ENCODE measurements at places on chromosomes 4 and X.
A peak's percentile ranks its signal among the peaks of the same experiment; 100 is the strongest.

- DNase-seq: peak; percentile 42
These were observed 689 bp downstream of the SSR4 start for GRCh38 chrX:153794897-153795816.

DNA sequence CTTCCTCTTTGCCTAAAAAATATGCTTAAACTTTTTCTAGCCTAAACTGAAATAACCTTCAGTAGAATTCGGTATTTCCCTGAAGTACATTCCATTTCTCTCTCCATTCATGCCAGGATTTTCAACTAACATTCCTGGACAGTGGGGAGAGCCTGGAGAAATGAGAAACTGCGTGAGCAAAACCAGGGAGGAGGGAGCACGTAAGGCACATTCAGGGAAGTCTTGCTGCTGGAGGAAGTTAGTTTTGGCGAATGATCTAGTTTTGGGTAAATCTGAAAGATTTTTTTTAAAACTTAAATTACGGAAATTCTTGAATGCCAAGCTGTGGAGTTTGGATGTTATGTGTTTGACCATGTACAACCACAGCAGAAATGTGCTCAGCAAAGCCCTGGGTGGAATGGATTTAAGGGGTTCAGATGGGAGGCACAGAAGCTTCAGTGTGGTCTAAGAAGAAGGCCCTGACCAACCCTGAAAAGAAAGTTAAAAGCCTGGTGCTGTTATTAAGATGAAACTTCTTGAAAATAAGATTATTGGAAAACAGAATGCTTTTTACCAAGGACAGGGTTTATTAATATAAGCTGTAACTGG lies 347.8 kb downstream of the ANK2 start:
- DNase-seq: no peak

GRCh38 chr4:54064317-54065111 lies at the start of gene CHIC2:
Gene CHIC2 (minus strand): TSS chr4:54064605. CDS start chr4:54064300, 305 bp downstream.
- DNase-seq: peak; percentile 96

DNA sequence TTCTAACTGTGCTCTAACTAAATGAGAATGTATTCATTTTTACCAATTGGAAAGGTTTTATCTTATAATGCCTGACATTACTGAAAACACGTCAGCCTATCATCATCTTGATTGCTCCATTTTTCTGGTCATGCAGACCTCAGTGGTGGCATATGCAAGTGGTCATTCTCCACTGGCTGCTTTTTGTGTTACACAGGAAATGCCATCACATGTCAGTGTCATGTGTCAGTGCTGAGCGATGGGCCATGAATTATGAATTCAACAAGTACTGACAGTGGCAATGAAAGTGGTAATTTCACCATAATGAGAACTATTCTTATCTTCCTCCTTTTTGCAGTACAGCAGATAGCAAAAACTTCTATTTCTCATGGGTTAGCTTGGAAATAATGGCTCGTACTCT lies 190.5 kb downstream of the PACRGL start:
- no peak for DNase-seq

- DNase-seq: no peak
These were observed 641.8 kb downstream of the FSTL5 start for GRCh38 chr4:161522031-161522430.

DNA sequence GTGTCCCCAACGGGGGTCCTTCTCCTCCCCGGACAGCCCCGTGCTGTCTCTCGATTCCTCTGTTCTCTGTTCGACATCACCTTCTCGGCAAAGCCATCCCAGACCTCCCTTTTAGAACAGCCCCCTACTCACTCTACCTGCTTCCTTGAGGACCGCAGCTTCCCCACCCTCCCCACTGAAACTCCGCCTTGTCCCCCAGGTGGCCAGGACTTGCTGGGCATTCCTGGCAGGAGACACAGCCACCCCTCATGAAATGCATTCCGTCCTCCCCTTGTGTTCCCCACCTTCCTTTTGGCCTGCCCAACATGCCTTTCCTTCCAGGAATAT lies 34.8 kb upstream of the GPR78 start:
- DNase-seq: no peak

DNA sequence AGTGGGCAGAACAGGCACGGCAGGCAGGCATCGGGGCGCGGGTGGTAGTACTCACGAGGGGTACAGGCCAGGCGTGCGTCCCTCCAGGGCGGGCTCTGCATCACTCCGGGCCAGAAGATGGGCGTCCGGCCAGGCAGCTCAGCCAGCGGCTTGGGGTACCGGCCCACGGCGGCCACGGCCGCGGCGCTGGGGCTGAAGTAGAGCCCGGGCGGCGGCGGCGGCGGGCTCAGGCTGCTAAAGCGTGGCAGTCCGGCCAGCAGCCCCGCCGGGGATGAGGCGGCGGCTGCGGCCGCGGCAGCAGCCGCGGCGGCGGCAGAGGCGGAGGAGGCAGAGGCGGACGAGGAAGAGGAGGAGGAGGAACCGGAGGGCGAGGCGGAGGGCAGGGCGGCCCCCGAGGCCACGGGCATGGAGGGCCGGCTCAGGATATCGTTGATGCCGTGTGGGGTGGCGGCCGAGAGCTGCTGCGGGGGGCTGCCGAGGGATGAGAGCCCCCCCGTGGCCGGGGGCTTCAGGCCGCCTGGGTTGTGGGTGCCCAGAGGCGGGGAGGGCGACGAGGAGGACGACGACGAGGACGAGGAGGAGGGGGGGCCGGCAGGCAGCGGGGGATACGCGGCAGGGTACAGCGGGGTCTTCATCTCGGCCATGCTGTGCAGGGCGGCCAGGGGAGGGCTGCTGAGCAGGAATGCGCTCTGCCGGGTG lies 1.4 kb downstream of the NKX6-1 start:
- DNase-seq: peak; percentile 61

- no peak for DNase-seq
These were observed 24.5 kb downstream of the WDR17 start for GRCh38 chr4:176090115-176090514.

DNA sequence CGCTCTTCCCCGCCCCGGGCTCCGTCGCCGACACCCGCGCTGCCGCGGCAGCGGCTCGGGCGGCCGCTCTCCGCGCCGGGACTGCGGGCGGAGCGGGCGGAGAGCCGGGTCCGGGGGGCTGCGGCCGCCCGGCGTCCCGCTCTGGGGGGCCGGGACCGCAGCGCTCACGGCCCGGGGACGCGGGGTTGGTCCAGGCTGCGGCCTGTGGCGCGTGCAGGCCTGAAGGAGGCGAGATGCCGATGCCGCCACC lies 492 bp downstream of the GALNT7 start:
- peak; percentile 70 for DNase-seq

DNA sequence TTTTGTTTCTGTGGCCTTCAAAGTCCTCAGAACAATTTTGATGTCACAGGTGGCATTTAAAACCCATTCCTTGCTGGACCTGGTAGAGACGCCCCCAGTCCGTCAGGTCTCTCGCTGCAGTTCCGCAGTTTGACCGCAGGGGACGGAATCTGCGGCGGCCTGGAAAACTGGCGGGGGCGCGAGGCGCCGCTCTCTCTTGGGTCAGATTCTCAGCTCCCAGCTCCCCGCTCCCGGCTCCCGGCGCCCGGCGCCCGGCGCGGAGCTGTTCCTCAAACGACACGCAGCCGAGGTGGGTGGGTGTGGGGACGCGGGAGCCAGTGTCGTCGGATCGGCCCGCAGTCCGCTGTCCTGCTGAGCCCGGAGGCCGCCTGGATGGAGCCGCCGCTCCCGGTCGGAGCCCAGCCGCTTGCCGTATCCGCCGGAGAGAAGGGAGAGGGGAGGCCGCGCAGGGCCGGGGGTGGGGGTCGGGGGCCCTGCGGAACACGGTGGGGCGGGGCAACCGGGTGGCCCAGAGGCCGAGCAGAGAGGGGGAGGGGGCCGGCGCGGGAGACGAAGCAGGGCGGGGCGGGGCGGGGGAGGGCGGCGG lies at the start of gene OCRL:
TSS of gene OCRL (plus strand) at position 192 of the 586 bp plus-strand sequence. CDS start at position 373, 181 bp downstream.
- DNase-seq: peak; percentile 84

- DNase-seq: no peak
These were observed 474.2 kb upstream of the GRID2 start for GRCh38 chr4:91829531-91829930.

DNA sequence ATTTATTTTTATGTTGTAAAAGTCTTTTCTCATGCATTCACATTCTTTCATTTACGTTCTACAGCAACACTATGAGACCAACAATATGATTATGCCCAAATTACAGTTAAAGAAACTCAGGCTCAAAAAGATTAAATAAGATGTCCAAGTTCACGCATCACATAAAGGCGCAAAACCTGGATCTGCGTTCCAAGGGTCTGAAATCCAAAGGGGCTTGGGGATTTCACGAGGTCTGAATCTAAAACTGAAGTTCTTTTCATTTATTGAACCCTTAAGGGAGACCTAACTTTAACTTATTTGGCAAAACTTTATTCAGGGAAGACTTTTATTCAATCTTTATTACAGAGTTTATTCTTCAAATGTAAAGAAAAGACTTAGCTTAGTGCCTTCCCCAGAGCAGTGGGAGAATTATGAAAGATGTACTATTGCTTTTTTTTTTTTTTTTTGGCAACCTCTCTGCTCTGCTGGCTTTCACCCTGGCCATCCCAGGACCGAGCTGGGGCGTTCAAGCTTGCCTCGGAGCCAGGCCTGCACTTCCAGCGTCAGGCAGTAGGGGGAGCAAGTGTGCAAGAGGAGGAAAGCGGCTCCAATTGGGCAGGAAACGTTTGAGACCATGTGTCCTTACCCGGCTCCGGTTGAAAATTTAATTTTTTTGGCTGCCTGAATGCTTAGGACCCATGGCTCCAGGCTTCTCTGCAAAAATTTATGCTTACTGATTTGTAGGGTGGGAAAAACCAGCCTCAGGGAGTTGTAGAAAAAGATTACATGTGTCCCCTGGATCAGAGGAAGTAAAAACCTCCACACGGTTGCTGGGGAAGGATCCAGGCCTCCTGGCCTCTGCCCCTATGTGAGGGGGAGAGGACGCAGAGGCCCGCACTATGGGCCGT lies 344.3 kb upstream of the KLF3 start:
- peak; percentile 86 for DNase-seq

DNA sequence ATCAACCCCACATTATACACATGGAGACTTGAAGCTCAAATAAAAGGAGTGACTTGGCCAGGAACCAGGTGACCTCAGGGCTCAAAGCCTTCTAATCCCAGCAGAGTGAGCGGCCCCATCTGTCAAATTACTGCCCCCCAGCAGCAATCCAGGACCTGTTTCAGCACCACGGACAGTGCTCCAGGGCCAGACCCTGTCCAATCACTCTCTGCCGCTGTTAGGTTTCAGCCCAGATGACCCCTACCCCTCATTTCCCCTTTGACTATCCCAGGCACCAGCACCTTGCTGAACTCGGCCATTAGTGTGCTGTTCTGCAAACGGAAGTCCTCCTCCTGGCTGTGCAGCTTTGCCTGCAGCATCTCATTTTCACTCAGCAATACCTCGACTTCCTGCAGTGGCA lies 5.1 kb downstream of the GRIPAP1 start:
- peak; percentile 51 for DNase-seq

DNA sequence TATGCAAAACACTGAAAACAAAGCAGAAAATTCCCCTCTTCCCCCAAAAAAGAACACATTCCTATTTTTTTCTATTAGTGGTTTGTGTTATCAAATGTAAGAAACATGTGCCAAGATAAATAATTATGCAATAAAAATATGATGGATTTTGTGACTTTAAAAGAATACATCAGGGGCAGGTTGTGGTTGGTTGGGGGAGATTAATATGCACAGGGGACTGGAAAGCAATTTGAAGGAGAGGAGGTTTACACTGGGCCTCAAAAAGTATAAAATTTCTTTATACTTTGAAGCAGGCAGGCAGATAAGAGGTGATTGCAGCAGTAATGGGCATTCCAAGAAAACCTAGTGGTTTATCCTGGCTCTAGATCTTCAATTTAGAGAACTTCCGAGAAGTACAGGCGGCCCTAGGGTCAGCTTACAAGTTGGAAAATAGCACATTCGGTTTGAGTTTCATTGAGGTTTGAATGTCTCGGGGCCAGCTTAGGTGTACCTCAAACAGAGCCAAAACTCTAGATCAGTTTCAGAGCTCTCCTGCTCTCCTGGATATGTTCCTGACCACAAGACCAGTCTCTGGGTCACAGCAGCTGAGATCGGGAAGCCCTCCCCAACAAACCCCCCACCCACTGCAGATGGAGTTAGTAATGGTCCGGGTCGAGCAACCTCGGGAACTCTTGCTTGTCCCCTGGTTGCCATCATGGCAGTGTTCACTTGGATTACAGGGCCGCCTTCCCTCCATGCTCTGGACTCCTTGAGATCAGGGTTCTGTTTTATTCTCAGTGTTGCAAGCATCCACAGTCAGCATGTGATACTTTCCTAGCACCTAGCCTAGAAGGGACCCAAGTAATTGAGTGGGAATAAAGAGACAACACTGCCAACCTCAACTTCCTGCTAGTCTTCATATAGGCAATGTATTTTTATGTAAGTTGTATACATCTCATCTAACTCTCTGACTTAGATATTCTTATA lies 112.1 kb upstream of the DDIT4L start:
- no peak for DNase-seq

GRCh38 chr4:176841711-176842112 lies 49.0 kb upstream of the VEGFC start:
- DNase-seq: no peak

GRCh38 chr4:92814677-92815076 lies 510.9 kb downstream of the GRID2 start:
- DNase-seq: no peak

Measured in neural progenitor cell (in vitro differentiated cells).